Ascending aorta (tissue), 2 donors: ENCODE measurements at places on chromosomes 6 and 20.

- no peak for DNase-seq
Observed at GRCh38 chr20:19890445-19891051, 126.6 kb upstream of the NAA20 start.

- DNase-seq = no peak
Observed at GRCh38 chr20:52490711-52491430, 299.3 kb upstream of the ZFP64 start.

- no peak for DNase-seq
Observed at GRCh38 chr6:130306377-130306776, 59.4 kb upstream of the TMEM200A start.

DNA sequence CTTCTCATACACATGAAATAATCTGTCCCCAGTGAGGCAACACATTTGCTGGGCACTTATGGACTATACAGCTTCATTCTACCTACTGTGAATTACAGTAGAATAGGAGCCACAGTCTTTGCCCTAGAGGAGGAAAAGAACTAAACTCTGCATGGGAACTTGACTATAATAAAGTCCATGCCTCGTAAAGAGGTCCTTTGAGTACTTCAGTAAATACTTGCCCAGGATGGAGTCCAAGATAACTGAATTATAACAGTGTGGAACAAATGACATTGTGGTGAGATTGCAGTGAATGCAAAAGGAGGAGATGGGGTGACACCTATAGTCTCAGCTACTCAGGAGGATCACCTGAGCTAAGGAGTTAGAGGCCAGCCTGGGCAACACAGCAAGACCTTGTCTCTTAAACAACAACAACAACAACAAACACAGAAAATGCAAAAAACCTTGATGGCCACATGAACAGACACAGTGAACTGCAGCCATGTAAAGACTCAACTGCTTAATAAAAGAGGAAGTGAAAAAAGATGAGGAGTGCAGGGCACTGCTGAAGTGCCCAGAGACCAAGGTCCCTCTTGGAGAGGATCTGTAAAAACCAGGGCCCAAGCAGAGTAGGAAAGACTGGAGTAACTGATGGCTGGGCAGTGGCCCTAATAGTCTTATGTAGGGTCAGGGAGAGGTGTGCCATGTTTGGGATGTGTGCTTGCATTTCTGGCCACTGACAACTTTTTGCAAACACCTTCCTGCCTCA is 3.7 kb downstream of the MRPS18A start:
- DNase-seq = no peak

DNA sequence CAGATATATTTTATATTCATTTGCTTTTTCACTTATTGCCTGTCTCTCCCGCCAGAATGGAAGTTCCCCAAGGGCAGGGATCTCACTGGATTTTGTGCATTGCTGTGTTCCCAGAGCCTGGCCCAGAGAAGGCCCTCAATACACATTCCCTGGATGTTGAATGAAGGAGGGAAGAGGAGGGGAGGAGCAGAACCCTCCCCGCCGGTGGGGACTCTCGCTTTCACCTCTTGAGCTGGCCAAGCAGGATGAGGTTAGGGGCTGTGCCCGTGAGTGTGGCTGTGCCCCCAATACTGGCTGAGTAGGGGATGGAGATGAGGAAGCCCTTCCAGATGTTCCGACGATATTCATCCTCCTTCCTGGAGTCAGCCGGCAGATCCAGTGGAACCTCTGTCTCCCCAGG is 45.5 kb upstream of the OCSTAMP start:
- DNase-seq = no peak

GRCh38 chr20:35020108-35020928 is 64.7 kb downstream of the MYH7B start:
- no peak for DNase-seq

GRCh38 chr6:63514488-63515173 is 57.6 kb upstream of the LOC128125822 start:
- DNase-seq = no peak

- DNase-seq = no peak
Observed at GRCh38 chr6:84460491-84460890, 233.0 kb upstream of the CEP162 start.

GRCh38 chr6:21665110-21665391 is 71.5 kb downstream of the SOX4 start:
- no peak for DNase-seq

DNA sequence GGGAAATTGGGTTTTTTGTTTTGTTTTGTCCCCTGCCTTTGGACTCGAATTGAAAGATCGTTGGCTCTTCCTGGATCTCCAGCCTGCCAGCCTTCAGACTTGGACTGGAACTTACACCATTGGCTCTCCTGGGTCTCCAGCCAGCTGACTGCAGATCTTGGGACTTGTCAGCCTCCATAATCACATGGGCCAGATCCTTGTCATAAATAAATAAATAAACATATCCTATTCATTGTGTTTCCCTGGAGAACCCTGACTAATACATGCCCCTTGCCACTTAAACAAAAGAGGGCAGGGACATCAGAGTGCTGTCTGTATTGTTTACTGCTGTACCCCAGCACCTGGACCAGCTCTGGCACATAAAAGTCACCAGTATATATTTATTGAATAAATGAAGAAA is 101.5 kb downstream of the CAP2 start:
- DNase-seq = no peak

DNA sequence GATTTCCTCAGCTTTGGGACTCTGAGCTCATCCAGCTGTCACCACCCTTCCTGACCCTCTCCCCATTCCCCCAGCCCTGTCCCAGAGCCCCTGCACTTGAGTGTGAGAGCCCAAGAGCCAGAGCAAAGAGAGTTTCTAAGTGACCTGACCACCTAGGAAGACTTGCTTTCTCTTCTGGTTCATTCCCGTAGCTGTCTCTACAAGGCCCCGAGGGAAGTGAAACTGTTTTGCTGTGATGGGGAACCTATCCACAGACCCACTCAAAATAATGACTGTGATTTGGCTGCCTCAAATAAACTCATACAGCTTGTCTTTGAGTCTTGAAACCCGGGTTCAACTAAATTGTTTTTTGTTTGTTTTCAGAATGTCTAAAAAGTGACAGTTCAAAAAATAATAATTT is 74.6 kb upstream of the XRN2 start:
- no peak for DNase-seq

GRCh38 chr6:148888856-148889255 is 142.0 kb downstream of the UST start:
- no peak for DNase-seq

- DNase-seq = no peak
Observed at GRCh38 chr6:168513766-168514165, 72.8 kb downstream of the SMOC2 start.

- DNase-seq = no peak
Observed at GRCh38 chr6:107691062-107691751, 132.9 kb downstream of the SCML4 start.
